Endothelial cell of umbilical vein (primary cell): ENCODE measurements at places on chromosomes 1 and 21. TPM values are rescaled to one million over a fixed set of nuclear protein-coding genes. Genes with fewer than 3 reads are reported as not detected.

DNA sequence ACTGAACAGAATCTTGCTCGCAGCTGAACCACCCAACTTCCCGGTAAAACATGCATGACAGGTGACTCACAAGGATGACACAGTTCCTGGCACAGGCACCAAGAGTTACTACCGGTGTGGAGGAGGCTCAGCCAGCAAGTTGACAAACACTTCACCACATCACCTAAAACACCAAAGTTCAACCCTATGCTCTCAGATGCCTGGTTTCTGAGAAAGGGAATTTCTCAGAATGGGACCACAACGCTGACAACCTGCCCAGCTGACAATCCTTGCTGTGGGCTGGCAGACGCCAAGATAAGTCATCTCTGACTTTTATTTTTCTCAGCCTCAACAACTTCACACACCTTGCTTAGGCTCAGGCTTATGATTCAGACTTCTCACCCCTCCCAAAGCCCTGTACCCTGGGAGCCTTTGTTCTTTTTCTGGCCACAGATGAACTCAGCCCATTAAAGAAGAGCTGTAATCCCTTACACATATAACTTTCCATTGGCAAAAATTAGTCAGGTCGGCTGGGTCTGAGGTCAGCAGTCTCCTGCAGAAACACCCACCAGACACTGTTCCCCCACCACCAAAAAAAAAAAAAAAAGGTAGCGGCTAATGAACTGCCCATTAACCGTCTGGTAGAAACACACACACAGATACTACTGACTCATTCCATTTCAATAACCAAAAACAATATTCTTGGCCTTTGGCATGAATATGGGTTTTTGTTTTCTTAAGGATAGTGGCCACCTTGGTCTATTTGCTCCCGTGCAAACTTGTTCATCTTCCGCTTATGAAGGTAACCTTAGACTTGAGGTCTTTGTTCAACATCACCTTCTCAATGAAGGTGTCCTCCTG, 10.8 kb upstream of the TIAM1 start:
- DNase-seq = no peak

- DNase-seq = no peak
Observed at GRCh38 chr1:58785442-58786058, 1.7 kb upstream of the JUN start.

GRCh38 chr1:27009601-27010197, 3.0 kb downstream of the TENT5B start:
- DNase-seq = no peak

- no peak for DNase-seq
Observed at GRCh38 chr1:184443201-184443600, 56.4 kb downstream of the C1orf21 start.

DNA sequence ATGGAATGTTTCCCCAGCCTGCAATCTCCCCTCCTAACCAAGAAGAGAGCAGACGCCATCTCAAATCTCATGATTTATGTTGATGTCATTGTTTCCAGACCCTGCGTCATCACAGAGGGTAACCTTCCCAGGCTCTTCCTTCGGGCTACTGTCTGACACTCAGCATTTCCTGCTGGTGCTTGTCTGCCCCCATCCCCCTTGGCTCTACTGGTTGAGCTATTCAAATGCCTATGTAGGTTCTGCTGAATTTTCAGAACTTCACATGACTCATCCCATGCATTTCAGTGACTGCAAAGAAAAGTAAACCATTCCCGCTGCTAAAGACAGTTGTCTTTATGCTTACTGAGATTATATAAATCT, 24.8 kb upstream of the ITPKB start:
- DNase-seq = peak; percentile 15

Gene KPRP
- not detected in 2 replicates for total RNA-seq

DNA sequence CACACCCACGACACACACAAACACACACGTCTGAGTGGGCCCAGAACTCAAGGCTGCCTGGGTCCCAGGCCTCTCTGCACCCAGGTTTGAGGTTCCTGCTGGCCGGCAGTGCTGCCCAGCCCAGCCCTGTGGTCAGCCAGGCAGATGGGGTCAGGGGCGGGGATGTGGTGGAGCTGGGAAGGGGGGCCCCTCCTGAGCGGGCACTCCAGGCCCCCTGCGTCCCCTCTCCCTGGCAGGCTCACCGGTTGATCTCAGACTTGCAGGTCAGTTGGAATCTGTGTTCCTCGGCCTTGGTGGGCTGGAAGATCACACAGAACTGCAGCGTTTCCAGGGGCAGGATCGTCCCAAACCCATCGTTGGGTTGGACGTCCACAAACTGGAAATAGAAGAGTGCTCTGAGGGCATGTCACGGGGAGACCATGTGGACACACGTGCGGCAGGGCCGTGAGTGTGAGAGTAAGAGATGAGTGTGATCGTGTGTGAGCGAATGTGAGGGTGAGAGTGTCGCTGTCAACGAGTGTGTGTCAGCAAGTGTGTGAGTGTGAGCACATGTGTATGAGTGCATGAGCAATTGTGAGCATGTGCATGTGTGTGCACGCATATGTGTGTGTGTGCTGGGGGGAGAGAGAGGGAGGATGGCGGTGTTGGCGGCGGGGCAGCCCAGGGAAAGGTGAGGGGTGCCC, 19.7 kb upstream of the TMEM52 start:
- no peak for DNase-seq

GRCh38 chr1:63981408-63981773, 207.6 kb downstream of the ROR1 start:
- no peak for DNase-seq

- DNase-seq = no peak
Observed at GRCh38 chr1:51327386-51327785, 3.0 kb downstream of the TTC39A start.

Gene SARS1
- 176 and 178 TPM in 2 replicates for total RNA-seq

GRCh38 chr1:212484701-212485570, 52.2 kb downstream of the NENF start:
- DNase-seq = peak; percentile 13

DNA sequence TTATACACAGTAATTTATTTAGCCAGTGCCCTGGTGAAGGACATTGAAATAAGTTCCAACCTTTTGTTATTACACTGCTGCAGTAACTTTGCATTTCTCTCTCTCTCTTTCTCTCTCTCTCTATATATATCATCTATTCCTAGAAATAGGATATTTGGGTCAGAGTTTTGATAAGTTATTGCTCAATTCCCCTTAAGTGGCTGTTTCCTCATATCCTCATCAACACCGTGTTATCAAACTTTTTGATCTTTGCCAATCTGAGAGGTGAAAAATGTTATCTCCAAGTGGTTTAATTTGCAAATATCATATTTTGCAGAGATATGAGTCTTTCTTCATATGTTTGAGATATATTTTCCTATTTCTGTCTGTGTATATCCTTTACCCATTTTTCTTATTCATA, 1.6 kb upstream of the SRSF4 start:
- DNase-seq = no peak

DNA sequence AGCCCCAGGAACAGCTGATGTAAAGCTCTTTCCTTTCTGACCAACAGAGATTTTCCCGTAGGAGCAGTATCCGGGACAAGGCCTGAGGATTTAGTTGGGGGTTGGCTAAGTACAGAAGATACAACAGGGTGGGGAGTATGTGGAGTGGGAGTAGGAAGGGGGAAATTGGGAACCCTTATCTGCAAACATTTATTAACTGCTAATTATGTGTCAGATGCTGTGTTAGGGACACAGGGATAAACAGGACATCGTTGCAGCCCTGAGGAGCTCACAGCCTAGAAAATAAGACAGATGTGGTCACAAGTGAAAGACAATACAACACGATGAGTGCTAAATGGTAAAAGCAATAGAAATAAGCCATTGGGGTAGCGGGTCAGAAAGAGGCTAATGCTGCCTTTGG, 12.0 kb downstream of the CD84 start:
- DNase-seq = no peak

GRCh38 chr1:237239248-237239647, 197.3 kb downstream of the RYR2 start:
- DNase-seq = no peak

DNA sequence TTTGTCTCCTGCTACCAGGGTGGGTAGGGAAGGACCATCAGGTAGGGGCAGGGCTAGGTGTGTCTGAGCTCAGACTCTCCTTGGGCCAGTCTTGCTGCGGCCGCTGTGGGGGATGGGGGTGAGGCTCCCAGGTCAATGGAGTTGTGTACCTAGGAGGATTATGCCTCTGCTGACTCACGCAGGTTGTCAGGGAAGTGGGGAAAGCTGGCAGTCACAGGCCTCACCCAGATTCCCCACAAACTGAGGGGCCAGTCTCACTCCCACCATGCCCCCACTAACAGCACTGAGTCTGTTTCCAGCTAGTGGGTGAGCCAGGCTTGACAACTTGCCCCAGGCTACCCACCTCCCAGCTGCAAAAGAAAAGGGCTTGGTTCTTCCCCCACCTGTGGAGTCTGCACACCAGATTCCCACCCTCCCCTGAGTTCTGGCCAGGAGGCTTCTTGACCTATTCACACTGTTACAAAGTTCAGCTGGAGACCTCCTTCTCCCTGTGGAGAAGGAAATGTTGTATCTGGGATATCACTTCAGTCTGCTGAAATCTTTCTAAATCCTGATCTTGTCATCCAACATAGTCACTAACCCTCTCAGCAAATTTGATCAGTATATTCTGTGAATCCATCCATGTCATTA, 69.2 kb upstream of the GJA8 start:
- DNase-seq = no peak

DNA sequence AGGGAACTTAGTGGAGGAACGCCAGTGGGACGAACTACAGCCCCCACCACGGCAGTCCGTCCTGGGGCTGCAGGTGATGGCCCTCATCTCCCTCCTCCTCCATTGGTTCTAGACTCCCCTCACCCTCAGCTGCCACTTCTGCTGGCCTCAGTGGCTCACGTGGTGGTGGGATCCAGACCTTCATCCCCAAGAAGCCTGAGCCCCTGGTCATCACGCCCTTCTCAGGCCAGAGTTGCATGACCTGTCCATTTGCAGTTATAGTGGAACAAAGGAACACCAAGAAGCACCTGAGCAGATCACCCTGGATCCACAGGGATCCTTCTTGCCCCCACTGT, 13.0 kb upstream of the FAM110D start:
- no peak for DNase-seq

- no peak for DNase-seq
Observed at GRCh38 chr1:43651902-43652301, 2.0 kb downstream of the KDM4A start.

- peak; percentile 5 for DNase-seq
Observed at GRCh38 chr1:102550729-102551384, 554.1 kb upstream of the OLFM3 start.

Gene LYPD8
- not detected in 2 replicates for total RNA-seq

Gene TRIM46
- 9.6 and 10.0 TPM in 2 replicates for total RNA-seq

DNA sequence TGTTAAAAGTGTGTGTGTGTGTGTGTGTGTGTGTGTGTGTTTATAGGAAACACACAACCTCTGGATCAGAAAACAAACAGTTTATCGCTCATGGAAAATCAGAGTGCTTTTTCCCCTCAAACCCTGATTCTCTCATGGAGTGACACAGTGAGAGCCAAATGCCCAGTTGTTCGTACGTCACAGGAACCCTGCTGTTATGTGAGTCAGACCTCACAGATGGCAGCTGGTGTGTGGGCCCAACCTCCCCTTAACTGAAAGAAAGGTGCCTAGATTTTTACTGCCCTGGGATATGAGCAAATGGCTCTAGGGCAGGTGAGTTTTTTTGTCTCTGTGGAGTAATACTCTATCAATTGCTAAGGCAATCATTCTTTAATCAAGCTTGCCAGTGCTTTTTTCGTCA, 1788.1 kb downstream of the BRINP3 start:
- no peak for DNase-seq

- DNase-seq = no peak
Observed at GRCh38 chr1:6509919-6510291, 18.4 kb upstream of the PLEKHG5 start.

- DNase-seq = no peak
Observed at GRCh38 chr1:90995311-90995894, 26.4 kb downstream of the ZNF644 start.

- no peak for DNase-seq
Observed at GRCh38 chr21:29074783-29075182, 1.3 kb upstream of the CCT8 start.

Gene PLEKHN1
- 0.48 and 0.88 TPM in 2 replicates for total RNA-seq

Gene LCE2C
- total RNA-seq = not detected in 2 replicates

- no peak for DNase-seq
Observed at GRCh38 chr1:42852608-42852980, 6.2 kb downstream of the ZNF691 start.

Gene ZBTB8B
- 0.02 TPM in 1 of 2 replicates, not detected in the other for total RNA-seq

Gene TCEA3
- total RNA-seq = 3.4 and 3.7 TPM in 2 replicates
